ENCODE measurements at places on chromosomes 16 and 17.

DNA sequence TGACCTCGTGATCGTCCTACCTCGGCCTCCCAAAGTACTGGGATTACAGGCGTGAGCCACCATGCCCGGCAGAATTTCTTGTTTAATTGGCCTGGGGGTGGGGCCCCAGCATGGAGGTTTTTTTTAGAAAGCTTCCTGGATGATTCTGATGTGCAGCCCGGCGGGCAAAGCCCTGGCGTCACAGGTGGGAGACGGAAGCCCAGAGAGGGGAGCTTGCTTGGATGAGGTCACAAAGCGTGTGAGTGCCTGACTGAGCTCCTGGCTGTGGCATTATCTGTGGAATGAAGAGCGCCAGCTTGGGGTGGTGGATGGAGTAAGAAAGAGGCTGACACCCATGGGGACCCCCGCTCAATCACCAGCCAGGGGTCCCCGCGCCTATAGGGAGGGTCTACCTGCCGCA is 4.1 kb downstream of the VASN start:
- DNase-seq, result no peak

- DNase-seq, result no peak
Observed at GRCh38 chr16:87265261-87265660, 51.9 kb downstream of the C16orf95 start.

GRCh38 chr17:66483906-66484305 is 181.5 kb downstream of the PRKCA start:
- DNase-seq, result no peak

DNA sequence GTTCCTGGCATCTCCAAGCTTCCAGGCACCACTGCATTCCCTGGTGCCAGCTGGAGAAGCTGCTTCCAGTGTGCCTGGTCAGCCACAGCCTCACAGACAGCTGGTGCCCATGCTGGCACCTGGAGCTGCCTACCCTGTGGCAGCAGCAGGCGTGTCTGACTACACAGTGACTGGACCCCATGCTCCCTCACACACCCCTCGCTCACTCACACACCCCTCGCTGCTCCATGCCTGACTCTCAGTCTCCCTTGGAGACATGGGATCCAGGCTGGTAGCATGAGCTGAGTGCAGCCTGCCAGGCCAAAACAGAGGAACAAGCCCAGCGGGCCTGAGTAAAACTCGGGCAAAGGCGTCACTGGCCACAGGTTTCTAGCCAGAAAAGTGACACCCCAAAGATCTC is 59.1 kb upstream of the SMIM36 start:
- no peak for DNase-seq

DNA sequence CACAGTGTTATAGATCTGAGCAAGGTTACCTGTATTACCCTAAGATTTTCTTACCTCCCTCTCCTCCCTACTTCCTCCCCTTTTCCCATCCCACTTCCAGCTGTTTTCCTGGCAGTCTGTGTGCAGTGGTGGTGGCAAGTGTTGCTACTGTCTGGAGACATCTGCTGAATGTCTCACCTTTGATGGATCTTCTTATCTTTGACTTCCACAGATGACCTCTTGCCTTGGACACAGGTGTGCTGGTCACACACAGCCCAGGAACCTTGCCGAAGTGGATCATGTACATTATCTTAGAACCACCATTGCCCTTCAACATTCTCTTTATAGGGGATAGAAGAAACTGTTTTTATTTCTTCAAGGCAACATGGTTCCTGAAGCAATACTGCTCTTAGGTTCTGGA is 245.1 kb downstream of the UTP18 start:
- no peak for DNase-seq

- DNase-seq, result no peak
Observed at GRCh38 chr17:18156171-18156975, 27.3 kb upstream of the ALKBH5 start.

GRCh38 chr16:59169168-59169567 is 435.1 kb upstream of the GOT2 start:
- DNase-seq, result no peak

DNA sequence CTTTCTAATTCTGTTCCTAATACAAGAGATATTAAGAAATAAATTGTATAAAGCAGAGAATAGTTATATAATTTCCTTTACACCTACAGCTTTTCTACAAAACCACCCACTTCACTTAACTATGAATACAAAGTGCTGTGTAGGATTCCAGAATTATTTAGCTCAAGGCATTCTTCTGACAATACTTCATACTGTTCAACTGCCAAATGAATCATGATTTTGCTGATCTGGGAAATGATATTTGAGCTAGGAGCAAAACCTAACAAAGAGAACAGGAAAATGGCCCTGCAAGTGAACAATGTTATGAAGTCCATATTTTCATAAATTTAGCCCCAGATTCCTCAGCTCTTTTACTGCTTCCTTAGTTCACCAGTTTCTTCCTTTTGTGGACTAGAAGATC is 12.9 kb downstream of the BBS2 start:
- DNase-seq, result no peak

GRCh38 chr17:45650561-45650960 is 133.6 kb upstream of the CRHR1 start:
- DNase-seq, result no peak

- no peak for DNase-seq
Observed at GRCh38 chr17:65092262-65092661, 35.7 kb upstream of the GNA13 start.

DNA sequence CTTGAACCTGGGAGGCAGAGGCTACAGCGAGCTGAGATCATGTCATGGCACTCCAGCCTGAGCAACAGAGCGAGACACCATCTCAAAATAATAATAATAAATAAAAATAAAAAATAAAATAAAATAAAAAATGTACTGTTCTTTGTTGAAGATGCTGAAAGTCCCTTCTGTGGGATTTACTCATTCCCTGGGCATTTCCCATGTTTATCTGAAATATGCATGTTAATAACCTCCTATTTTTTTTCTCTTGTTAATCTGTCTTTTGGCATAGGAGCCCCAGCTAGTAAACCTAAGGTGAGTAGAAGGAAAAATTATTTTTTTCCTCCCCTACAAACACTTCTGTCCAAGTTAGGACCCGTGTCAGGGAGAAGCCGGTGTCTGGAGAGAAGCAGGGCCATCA is 34.4 kb downstream of the TMEM92 start:
- DNase-seq, result no peak

DNA sequence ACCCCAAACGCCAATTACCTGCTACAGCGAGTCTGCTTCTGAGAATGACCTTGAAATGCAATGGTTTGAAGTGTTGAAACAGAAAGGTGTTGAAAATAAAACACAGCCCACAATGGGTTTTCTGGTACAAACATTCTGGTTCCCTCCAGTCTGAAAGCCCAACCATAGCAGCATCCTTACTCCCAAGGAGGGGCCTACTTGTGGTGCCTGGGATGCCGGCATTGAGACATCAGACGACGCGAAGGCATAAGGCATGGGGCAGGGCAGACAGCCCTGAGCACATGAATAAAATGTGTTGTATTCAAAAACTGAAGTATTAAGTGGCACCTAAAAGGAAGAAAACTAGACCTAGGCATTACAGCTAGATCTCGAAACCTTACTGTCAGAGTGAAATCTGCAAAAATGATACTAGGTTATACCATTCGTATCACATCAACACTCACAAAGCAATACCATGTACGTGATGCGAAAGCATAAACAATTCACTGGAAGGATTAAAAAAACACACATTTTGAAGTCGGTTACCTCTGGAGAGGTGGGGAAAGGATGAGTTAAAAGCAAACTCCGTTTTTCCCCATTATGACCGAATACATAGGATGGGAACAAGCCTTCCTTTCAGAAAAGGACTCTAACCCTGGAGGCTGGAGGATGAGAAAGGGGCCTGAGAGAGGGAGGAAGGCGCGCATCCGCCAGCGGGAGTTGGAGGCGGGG is 702 bp downstream of the NUDT21 start:
- no peak for DNase-seq

DNA sequence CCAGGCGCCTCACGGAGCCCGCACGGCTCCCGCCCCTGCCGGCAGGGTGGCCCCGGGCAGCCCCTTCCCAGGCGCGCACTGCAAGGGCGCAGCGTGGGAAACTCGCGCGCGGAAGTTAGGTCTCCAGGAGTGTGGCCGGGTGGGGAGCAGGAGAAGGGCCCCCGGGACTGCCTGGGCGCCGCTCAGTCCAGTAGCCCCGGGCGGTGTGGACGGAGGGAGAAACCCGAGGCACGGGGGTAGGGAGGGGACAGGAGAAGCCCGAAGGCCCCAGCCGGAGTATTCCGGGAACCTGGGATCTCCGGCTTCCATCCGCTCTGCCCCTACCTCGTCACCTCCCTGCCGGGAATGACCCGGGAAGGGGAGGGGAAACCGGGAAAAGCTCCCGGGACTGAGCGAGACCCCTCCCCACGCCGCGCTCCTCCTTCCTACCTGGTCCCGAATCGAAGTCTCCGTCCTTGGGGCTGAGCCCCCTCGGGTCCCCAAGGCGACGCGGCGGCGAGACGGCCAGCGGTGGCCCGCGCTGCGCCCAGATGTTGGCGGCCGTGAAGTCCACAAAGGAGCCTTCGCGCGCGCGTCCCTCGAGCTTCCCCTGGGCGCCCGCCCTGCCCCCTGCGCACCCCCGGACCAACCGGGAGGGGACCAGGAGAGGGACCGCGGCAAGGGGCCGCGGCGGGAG is 418 bp downstream of the SOCS3 start:
- DNase-seq, result no peak

DNA sequence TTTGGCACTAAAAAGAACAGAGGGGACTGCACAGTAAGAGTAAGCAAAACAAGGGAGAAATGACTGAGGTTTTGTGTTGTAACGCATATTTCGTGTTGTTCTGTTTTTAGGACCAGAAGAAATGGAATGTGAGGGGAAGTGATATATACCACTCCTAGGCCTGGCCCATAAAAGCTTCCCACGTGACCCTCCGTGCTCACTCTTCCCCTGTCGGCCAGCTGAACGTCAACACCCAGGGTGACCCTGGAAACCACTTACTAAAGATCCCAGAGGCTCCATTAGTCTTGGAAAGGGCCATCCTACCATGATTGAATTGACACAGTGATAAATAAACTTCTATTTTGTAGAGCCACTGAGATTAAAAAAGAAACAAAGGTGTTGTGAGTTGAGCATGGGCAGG is 79.8 kb downstream of the HELZ start:
- DNase-seq, result no peak

GRCh38 chr17:13311306-13311705 is 290.4 kb downstream of the HS3ST3A1 start:
- no peak for DNase-seq

- no peak for DNase-seq
Observed at GRCh38 chr16:51404386-51404785, 253.3 kb upstream of the SALL1 start.

DNA sequence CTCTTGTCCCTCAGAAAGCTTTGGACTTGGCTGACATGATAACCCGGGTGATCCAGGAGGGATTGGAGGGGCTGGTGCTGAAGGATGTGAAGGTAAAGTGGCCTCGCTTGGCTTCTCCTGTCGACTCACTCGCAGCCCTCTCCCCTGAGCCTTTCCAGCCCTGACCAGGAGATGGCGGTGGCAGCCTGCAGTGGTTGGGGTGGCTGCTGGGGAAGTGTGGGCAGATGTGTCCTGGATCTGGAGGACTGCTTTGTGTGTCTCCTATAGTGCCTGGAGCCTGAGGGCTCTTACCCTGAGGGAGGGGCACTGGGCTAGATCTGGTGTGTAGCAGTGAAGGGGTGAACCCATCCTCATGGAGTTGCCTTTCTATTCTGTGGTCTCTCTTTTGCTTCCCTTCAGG is 17.9 kb downstream of the LIG3 start:
- DNase-seq, result no peak

DNA sequence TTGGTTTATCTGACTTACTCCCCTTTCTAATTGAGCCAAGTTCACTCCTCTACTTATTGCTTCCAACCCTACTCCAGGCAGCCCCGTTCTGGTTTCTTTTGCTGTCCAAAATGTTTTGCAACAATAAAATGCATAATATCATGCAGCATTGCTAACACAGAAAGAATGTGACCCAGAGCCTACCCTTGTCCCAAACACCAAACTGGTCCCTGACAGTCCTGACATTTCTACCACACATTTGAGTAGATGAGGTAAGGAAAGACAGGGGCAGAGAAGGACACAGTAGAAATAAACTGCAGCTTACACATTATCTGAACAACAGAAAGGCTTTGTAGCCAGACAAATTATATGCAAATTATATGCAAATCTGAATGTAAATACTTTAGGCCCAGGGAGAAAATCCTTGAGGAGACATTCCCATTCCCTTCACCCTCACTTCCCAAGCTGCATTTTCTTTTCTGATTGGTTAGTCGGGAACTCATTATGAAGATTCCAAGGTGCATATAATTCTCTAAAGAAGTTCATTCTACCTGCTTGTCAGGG is 31.6 kb downstream of the SOX9 start:
- no peak for DNase-seq

GRCh38 chr17:60098578-60098977 is 19.9 kb upstream of the HEATR6 start:
- DNase-seq, result no peak

DNA sequence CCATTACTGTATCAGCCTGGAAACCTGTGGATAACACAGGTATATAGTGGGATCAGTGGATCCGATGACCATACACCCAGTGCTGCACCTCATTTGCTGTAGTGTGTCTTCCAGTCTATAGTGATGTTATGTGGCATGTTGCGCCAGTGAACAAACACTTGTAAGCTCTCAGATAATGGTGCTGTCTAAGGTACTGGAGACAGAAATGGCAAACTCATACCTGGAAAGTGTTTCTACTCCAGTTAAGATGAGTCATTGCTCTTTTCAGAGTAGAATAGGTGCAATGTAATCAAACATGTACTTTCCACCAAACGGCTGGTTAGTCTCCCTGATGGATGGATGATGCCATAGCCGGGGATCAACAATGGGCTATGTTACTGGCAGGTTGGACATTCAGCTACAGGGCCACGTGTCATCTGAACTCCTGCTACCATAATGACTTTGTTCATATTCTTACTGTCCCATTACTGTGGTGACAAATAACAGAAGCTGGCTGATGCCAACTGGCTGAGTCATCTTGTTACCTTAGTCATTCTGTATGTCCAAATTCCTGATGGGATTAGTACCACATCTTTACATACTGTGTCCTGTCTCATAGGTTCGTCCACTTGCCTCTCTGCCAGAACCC is 6.3 kb downstream of the CCL11 start:
- DNase-seq, result no peak

- DNase-seq, result no peak
Observed at GRCh38 chr17:77901481-77901880, 57.0 kb upstream of the TNRC6C start.

GRCh38 chr17:50790618-50791017 is 23.3 kb upstream of the ANKRD40CL start:
- no peak for DNase-seq

GRCh38 chr16:75289189-75289588 is 37.8 kb upstream of the BCAR1 start:
- no peak for DNase-seq

- DNase-seq, result no peak
Observed at GRCh38 chr16:3118846-3119245, 6.5 kb downstream of the ZNF205 start.

- DNase-seq, result peak; percentile 48
Observed at GRCh38 chr17:49556223-49556943, 19.3 kb upstream of the NXPH3 start.

DNA sequence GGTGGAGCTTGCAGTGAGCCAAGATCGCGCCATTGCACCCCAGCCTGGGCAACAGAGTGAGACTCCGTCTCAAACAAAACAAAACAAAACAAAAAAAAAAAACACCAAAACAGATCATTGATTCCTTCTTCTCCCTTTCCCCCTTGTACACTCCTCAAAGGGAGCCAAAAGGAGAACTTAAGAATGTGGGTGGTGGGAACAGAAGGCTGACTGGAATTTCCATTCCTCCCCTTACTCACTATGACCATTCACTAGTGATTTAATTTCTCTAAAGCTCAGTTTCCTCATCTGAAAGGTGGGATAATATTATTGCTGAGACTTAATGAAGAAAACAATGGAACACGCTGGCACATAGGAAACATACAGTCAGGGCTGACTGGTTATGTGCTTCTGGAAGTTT is 17.1 kb upstream of the HNF1B start:
- DNase-seq, result no peak

- DNase-seq, result no peak
Observed at GRCh38 chr16:3004319-3004718, 8.4 kb upstream of the CLDN9 start.
